LoVo (cell line): ENCODE measurements at places on chromosomes 2 and 18.

GRCh38 chr2:241304039-241304670, 11.3 kb downstream of the HDLBP start:
- no peak for DNase-seq

- no peak for DNase-seq
These were observed 433 bp downstream of the SH3RF3 start for GRCh38 chr2:109129356-109129920.

DNA sequence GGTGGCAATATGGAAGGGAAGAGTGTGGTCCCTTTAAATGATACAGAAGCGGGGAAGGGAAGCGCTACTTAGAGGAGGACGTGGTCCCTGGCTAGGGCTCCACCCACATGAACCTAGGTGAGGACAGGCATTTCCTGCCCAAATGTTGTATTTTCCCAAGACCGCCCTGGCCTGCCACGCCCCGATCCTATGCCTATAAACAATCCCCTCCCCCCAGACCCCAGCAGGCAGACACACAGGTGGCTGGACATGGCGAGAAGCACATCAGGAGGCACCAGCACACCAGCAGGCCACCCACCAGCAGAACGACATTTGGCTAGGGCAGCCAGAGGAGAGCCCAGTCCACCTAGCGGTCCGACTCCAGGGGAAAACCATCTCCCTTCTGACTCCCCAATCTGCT, 47.2 kb downstream of the METTL8 start:
- DNase-seq, result no peak

DNA sequence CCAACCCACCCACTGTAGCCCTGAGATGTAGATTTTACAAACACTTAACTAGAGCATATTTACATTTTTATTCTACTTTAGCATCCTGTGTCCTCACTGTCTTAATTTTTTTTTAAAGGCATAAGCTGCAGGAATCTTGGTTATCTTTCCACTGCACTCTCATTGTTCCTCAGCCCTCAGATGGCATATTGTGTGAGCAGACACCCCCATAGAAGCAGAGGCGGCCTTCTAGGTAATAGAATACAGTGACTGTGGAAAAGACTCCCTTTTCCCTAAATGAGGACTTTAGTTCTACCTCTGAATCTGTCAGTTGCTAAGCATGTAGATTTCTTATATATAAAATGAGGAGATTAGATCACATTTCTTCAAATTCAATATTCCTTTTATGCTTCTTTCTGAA, 543.5 kb upstream of the SPHKAP start:
- DNase-seq, result no peak

- no peak for DNase-seq
These were observed 19.3 kb downstream of the MBOAT2 start for GRCh38 chr2:8984157-8984556.

- no peak for DNase-seq
These were observed 100.1 kb upstream of the GCFC2 start for GRCh38 chr2:75810611-75811330.

DNA sequence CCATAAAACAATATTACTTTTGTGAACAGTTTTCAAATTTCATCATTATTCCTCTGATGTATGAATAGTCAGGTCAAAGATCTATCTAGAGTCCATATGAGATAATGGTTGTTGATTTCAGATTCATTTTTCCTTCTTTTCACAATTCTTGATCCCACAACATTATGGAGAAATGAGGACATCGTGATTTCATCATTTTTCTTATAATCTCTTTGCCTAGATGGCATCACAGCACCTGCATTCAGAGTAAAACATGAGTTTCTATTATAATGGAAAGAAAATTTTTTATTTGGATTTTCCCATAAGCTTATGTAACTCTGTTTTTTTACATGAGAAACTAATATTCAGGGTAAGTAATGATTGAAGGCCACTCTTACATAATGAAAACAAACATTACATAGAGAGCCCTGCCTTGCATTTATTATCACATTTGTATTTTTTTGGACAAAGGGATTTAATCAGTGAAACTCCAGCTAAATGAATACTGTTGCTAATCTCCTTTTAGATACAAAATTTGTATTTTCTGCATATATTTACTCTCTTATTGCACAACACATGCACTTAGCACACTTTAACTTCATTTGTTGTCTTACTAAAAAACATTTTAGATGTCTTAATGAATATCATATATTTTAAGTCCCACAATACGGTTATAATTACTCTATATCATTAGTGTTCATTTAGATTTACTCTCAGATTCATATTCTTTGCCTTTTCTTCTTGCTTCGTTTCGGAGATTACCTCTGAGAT, 188.4 kb upstream of the KYNU start:
- no peak for DNase-seq

DNA sequence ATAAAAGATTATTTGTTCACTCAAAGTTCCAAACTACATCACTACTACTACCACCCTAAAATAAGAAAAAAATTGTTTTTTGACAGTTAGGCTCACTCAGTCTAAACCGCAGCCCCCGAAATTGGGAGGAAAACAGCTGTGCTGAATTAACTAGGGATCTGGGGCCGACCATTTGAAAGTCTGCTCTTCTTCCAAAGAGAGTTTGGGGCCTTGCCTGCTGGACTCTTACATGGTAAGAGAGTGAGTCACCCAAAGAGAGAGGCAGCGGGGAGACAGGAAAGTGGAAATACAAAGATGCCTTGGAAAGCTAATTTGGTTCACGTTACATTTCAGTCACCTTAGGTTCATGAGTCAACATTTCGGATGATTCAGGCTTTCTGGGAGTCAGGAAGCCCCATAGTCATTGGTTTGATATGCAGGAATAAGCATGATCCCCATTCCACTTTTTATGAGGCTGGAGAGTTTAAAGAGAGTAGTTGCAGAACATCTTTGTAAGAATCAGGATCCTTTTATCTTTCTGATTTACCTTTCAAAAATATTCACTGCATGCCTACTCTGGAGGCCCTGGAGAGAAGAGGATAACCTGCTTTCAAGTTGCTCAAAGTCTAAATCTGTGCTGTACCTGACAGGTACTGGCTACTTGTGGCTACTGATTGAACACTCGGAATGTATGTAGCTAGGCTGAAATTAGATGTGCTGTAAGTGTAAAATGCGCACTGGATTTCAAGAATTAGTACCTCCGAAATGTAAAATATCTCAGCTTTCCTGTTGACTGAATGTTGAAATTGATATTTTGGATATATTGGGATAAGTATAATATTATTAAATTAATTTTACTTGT, 995 bp upstream of the RTN4 start:
- DNase-seq, result peak; percentile 90

DNA sequence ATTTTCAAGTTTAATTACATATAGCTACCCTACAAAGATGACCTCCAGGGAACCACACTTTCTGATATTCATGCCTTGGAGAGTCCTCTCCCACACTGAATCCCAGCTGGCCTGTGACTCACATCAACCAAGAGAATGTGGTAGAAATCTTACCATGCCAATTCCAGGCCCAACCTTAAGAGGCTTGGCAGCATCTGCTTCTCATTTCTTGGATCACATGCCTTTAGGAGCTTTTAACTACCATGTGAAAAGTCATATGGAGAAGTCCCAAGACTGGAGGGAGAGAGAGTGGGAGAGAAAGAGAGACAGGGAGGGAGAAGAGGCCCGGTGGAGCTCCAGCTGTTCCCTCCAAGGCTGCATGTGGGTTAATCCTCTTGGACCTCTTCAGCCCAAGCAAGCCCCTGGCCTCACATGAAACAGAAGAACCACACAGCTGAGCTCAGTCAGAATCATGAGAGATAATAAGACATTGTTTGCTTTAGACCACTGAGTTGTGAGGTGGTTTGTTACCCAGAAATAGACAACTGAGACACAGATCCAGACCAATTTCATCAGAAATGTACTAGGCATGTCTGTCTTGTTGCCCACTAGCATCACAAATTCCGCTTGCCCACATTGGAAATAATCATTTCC, 190.7 kb downstream of the MTCL1 start:
- peak; percentile 14 for DNase-seq
